ENCODE measurements at places on chromosomes 4 and X.

DNA sequence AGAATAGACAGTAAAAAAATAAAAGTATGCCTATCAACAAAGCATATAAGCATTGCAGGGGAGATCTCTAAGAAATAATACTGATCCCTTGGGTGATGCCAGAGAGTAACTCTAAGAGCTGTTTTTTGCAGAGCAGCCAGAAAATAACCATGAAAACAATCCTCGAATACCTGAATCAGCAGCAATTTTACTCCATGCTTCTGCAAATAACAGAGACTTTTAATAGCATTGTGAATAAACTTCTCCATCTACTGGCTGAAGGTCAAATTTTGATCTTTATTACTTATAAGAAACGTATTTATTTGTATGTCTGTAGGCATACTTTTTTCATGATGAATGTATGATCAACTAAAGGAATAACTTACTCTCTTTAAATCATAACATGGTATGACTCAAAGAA lies 334.5 kb downstream of the GALNTL6 start:
- DNase-seq, result no peak

GRCh38 chrX:55389376-55389775 lies 62.6 kb upstream of the MAGEH1 start:
- no peak for DNase-seq

GRCh38 chr4:20259707-20260106 lies 8.0 kb downstream of the SLIT2 start:
- no peak for DNase-seq

- DNase-seq, result no peak
Observed at GRCh38 chrX:22748093-22748999, 251.4 kb upstream of the DDX53 start.

GRCh38 chr4:62512271-62512670 lies 1312.1 kb downstream of the ADGRL3 start:
- no peak for DNase-seq

DNA sequence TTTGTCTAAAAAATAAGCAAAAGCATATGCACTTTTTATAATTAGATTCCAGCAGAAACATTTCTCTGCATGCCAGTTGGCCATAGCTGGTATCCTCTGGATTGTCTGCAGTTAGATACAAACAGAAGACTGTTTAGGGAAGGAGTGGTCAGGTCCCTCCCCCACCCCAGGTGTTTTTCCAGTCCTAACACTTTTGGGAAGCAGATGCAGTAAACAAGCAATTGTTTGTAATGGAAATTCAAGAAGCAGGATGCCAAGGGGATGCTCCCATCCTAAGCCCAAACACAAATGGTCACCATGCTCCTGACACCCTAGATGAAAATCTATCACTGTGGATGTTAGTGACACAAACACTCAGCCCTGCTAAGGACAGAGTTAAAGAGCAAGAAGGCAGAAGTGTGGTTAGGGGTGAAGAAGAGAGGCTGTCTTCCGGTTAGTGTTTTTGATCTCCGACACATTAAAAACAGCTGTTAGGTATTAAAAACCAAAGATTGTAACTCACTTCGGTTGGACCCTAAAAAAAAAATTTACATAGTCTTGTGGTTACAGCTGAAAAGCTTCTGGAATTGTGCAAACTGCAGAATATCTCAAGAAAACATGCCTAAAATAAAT lies 7.9 kb downstream of the LEF1 start:
- no peak for DNase-seq

Data from NCI-H187 treated with DMSO at 0.1 percent for 48 hours (cell line).